Mucosa of descending colon (tissue), 3 donors: ENCODE measurements at places on chromosomes 4 and X.

DNA sequence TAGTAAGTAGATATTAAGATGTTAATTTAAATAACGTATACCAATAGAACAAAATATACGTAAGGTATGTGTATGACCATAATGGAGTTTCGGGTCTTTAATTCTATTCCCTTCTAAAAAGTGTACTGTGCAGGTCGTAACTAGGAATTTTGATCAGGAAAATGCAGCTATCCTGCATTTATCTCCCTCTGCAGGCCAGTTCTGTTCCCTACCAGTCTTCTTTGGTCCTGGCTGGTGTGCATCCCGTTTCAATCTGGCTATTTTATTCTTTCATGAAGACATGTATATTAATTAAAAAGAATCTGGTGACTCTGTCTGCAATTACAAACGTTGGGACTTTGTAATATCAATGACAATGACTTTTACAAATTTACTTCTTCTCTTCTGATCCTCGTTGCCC lies 534.1 kb upstream of the AADAT start:
- DNase-seq: no peak

DNA sequence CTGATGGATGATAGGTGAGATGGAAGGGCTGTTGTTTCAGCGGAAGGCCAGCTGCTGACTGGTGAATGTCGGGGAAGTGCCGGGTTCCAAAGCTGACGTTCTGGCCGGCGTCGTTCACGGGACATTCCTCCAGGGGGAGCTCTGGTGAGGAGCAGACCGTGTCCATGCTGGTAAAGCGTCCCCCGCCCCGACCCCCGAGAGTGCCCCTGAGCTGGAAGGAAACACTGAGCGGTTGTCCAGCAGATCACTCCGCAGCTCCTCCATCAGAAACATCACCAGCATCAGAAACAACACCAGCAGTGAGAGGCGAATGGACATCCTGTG lies 18.6 kb upstream of the ADRA2C start:
- DNase-seq: no peak

- peak; percentile 88 for DNase-seq
Observed at GRCh38 chr4:75030649-75031235, 97.8 kb downstream of the PARM1 start.

DNA sequence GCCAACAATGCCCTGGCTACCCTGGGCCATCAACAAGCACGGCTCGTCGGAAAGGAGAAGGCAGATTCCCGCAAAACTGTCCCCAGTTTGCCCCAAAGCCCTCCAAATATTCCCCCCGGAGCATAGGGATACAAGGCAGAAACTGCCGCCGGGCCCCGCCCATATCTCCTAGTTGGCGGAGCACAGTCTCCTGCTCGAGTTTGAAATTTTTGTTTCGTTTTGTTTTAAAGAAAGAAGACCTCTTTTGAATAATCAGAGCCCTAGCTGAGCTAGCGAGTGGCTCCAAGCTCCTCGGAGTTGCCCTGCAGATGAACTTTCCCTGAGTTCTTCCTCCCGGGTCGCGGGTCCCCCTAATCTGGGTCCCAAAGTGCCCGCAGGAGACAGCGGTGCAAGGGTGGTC lies 138.1 kb upstream of the ZIC3 start:
- no peak for DNase-seq

DNA sequence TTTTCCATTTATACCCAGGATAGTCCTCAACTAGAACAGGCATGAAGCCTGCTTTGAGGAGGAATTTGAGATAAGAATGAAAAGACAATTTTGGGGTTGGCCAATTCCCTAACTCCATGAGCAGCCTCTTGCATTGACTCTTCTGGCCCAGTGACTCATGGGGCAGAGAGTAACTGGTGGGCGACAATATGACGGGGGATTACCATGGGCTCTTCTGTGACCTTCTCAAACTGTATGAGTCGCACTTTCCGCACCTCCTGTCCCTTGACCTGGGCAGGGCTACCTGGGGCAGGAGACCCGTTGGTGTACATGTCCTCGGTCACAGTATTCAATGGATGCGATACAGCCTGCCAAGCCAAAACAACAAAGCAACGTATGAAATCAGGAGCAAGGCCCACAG lies 13.3 kb downstream of the MPP1 start:
- DNase-seq: no peak
